Upper lobe of left lung (tissue), 6 donors: ENCODE measurements at places on chromosomes 6 and 20. TPM values are rescaled to one million over a fixed set of nuclear protein-coding genes. Genes with fewer than 3 reads are reported as not detected.

MICB gene
- total RNA-seq = 14.4 TPM

- no peak for DNase-seq
These were observed 248.2 kb upstream of the POU3F2 start for GRCh38 chr6:98586163-98586562.

EYA2 gene
- 7.0 TPM for total RNA-seq

NRSN1 gene
- not detected for total RNA-seq

LRRC73 gene
- total RNA-seq = 0.34 TPM

- no peak for DNase-seq
These were observed 11.9 kb downstream of the KIF25 start for GRCh38 chr6:168009331-168009730.

DNA sequence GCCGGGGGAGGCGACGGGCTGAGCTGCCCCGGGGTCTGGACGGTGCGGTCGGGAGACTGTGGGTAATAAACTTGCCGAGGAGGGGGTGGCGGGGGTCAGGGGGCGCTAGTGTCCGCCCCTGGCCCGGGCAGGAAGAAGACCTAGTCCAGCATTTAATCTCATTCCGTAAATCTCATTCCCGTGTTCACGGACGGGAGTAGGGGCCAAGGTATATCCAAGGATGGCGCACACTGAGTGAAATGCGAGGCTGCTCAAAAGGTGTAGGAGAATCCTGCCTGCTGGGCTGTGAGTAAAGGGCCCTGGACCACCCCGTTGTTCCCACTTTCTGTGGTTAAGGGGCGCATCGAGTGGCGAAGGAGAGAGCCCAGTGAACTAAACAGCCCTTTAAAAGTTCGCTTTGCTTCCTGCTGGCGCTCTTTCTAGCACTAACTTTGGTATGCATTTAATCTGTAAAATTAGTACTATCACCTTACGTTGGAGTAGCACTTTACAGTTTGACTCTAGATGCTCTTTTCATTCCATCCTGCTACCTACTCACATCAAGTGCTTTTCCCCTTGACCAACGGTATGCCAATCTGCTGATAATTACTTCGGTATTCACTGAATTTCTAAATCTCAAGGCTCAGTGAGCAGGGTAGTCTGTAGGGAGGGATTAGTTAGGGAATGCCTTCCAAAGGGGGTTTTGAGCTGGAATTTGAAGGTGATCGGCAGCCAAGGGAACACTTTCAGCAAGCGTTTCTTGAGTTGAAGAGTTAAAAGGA lies 730 bp downstream of the PARD6B start:
- no peak for DNase-seq

IPCEF1 gene
- total RNA-seq = 3.6 TPM

COL9A3 gene
- total RNA-seq = 2.1 TPM

DNA sequence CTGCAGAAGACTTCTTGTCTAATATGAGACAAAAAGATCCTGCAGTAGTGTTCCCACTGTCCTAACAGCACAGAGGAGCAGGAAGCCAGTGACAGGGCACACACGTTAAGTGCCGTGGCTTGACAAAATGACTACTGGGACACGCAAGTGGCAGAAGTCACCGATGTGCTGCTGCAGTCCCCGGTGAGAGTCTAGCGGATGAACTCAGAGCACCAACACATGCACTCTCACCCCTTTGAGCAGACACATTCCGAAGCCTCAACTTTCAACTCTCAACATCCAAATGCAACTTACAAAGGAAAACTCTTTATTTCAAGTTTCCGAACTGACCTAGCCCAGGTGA lies 898 bp downstream of the LAMA4 start:
- DNase-seq = no peak

C6orf141 gene
- total RNA-seq = 1.2 TPM

STK35 gene
- 14.4 TPM for total RNA-seq

IRF4 gene
- total RNA-seq = 1.7 TPM

GRCh38 chr6:163487606-163488005 lies 73.1 kb downstream of the QKI start:
- no peak for DNase-seq

SNAP91 gene
- not detected for total RNA-seq

HLA-DQB2 gene
- total RNA-seq = 23.4 TPM

NCOA7 gene
- total RNA-seq = 65.2 TPM

DNA sequence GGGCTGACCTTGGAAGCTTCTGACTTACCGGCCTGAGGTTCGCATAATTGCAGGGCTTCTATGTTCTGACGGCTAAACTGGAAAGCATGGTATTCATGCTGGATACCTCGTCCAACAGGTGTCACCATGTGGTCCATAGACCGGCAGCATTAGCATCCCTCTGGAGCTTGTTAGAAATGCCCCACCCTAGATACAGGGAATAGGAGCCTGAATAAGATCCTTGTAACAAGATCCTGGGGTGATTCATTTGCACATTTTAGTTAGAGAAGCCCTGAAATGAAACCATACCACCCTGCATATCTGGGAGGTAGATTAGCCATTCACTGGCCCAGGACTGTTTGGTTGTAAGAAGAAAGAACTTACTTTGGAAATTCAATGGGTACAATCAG lies 77.7 kb downstream of the TMEM170B start:
- DNase-seq = no peak
